ENCODE measurements at places on chromosomes 12 and 14. TPM values are rescaled to one million over a fixed set of nuclear protein-coding genes. Genes with fewer than 3 reads are reported as not detected.

GRCh38 chr12:120399531-120399930, 30.6 kb upstream of the MSI1 start:
- DNase-seq: no peak

DNA sequence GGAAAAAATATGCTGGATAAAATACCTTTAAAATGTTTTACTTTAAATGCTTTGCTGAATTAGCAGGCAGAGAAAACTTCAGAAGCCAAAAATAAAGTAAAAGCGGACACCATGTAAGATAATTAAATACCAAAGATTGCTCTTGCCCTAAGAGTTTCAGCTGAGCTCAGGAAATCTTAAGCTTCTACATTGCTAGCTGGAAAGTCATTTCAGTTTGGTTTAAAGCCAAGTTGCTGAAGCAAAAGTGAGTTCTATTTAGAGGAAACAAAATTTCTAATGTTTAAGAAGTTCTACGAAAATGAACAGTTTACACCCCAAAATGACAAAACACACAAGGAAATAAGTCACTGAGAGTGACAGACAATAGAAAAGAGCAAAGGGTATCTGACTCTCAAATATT, 310.0 kb downstream of the ADAMTS20 start:
- no peak for DNase-seq

DNA sequence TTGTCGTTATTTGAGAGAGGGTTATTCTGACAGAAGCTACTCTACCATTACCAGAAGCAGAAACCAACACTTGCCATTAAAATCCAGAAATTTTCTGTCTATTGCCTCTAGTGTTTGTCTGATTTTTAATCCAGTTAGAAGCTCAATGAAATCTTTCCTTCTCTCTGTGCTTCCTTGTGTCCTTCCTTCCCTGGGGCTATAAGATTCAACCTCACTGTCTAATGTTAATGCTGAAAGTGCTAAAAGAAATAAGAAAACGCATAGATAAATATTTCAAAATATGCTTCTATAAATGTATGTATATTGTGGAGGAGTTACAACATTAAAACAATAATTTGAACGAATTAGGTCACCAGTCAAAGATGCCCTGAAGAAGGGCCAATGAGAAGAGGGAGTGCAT, 120.8 kb downstream of the SEC23A start:
- no peak for DNase-seq

- DNase-seq: no peak
These were observed 84.2 kb downstream of the AACS start for GRCh38 chr12:125149160-125150108.

DNA sequence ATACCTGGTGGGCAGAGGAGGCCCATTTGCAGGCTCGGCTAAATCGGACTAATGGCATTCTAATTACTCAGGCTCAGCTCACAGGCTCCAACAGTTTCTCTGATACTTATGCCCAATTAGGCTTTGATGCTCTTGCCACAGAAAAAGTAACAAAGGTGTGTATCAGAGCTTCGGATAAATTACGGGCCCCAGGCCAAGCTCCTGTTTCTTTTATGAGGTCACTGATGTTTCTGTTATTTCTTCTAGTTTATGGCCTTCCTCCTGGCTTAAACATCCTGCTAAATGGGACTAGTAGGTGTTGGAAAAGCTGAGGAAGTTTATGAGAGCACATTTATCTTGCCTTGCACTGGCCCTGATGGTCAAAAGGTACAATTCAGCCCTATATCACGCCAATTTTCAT, 28.8 kb upstream of the C12orf75 start:
- DNase-seq: no peak

DNA sequence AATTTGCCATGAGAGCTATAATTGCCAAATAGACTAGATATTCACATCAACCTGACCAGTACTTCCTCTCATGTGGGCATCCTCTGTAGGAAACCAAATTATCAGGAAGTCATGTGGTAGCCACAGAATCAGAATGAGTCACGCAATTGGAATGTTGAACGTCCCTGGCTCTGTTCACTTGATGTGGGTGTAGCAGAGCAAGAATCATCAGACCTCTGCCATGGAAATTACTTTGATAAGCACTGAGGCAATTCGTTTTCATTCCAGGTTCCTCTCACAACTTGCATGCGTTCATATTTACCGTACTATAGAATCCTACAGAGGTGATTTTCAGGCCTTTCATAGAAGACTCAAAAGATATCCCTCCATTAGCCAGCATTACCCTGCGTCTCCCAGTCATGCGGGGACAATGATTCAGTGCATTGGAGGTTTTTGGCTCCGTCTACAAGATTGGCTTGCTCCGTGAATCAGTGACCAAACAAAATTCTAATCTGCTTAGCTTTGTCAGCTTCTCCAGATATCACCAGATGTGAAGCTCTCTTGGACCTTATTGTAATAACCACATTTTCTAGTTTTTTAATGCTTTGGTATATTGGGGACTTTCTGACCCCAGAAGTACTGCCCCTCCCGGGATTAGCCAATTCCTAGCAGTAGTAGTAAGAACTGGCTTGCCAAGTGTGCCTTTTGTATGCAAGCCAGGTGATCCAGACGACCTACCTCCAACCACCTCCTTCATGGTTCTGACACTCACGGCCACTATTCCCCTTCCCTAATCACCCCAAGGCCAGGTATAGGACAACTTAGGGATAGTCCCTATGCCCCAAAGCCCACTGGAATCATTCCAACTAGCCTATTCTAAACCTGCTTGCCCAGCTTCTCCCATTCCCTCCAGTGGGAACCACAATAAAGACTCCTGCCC, 133.4 kb downstream of the KICS2 start:
- peak; percentile 91 for DNase-seq

DNA sequence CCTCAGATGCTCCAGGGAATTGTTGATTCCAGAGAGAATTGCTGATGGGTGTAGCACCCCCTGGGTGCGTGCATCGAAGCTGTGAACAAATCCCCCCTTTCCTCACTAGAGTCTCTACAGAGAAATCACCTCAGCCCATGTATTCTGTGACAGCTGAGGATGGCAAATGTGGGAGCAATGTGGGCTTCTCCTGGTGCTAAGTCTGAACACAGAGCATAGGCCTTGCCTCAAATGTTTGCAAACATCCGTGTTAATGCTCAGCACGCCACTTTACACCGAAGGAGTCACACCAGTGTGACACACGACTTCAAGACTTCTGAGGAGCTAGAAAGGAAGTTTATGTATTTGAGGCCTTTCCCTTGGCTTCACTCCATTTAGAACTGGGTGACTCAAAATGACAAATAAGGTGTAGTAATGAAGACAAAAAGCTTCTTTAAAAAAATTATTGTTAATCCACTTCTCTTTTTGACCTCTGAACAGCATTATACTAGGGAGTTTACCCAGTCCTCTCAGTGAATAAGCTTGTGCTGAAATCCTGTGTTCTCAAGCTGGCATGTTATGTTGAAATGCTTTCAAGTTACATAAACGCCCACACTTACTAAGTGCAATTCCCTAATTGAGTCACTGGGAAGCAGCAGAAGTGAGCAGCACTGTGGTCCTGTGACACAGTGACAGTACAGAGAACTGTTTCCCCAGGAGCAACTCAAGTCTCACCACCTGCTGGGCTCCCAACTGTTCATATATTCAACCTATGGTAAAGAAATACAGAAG, 92.9 kb downstream of the FAR2 start:
- peak; percentile 49 for DNase-seq

GRCh38 chr12:111410431-111411184, 4.9 kb downstream of the SH2B3 start:
- DNase-seq: no peak

GRCh38 chr14:37116933-37117849, 55.2 kb downstream of the SLC25A21 start:
- peak; percentile 6 for DNase-seq

KIF5A gene
- 5.2 TPM for total RNA-seq

CIROP gene
- not detected for total RNA-seq

BAZ1A gene
- 24.2 TPM for total RNA-seq
